ENCODE measurements at places on chromosomes 12 and 14. TPM values are rescaled to one million over a fixed set of nuclear protein-coding genes. Genes with fewer than 3 reads are reported as not detected.

Gene IL22
- not detected for total RNA-seq

Gene RFX4
- total RNA-seq: not detected

Gene CDCA3
- total RNA-seq: 18.7 TPM

Gene SH2B3
- total RNA-seq: 19.9 TPM

Gene ORMDL2
- 12.9 TPM for total RNA-seq

Gene SLC7A8
- 98.6 TPM for total RNA-seq

Gene OTX2
- total RNA-seq: not detected

Gene PTGER2
- total RNA-seq: 17.9 TPM

Gene KHNYN
- 51.0 TPM for total RNA-seq

Gene LMNTD1
- total RNA-seq: 0.52 TPM

Gene RNASE7
- total RNA-seq: not detected

Gene NINJ2
- 5.6 TPM for total RNA-seq

Gene ATP2A2
- 158 TPM for total RNA-seq

Gene BICDL1
- total RNA-seq: not detected

Gene KLRG1
- 0.22 TPM for total RNA-seq

Gene CLEC1B
- not detected for total RNA-seq

Gene SELPLG
- total RNA-seq: 2.9 TPM

Gene ARHGEF25
- 16.2 TPM for total RNA-seq

Gene MANSC4
- not detected for total RNA-seq

Gene KRT71
- not detected for total RNA-seq

Gene GUCY2C
- 0.11 TPM for total RNA-seq

Gene USP44
- total RNA-seq: 0.22 TPM

Gene CPNE6
- not detected for total RNA-seq

Gene KLRC2
- not detected for total RNA-seq

Gene AICDA
- not detected for total RNA-seq

Gene PRKD1
- 12.0 TPM for total RNA-seq

Gene SMCO3
- 0.11 TPM for total RNA-seq
